ENCODE measurements at places on chromosomes 7 and 10.

DNA sequence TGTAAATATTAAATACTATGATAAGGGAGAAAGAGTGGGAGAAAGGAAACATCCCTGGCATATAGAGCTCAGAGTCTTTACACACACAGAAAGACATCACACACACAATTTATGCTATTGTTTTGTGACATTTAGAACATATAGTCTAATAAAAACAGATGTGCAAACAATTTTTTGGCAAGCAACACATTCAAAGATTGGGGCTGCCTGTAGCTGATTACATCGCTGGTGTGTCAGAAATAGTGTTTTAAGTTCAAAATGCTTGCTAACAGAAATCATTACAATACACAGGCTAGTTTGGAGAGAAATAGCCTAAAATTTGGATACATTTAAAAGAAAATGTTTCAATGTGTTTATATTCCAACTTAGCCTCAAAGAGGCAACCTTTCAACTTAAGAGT lies 256.7 kb upstream of the NPVF start:
- no peak for DNase-seq

DNA sequence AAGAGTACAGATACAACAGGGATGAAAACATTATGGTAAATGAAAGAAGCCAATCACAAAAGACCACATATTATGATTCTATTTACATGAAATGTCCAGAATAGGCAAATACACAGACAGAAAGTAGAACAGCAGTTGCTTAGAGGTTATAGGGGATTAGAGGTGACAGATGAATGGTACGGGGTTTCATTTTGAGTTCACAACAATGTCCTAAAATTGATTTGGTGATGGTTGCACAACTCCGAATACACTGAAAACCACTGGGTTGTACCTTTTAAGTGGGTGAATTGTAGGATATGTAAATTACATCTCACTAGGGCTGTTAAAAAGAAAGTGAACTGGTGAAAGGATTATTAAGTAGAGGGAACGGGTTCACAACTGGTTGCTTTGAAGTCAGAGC lies 76.3 kb upstream of the MRLN start:
- no peak for DNase-seq

GRCh38 chr7:158728911-158729645 lies 24.5 kb upstream of the NCAPG2 start:
- no peak for DNase-seq

GRCh38 chr7:64914557-64914956 lies 11.5 kb downstream of the ZNF273 start:
- DNase-seq: no peak

- no peak for DNase-seq
These were observed 31.5 kb upstream of the PRTFDC1 start for GRCh38 chr10:24983946-24984345.
